ENCODE measurements at places on chromosomes 1 and 21.
A peak's percentile ranks its signal among the peaks of the same experiment; 100 is the strongest.

DNA sequence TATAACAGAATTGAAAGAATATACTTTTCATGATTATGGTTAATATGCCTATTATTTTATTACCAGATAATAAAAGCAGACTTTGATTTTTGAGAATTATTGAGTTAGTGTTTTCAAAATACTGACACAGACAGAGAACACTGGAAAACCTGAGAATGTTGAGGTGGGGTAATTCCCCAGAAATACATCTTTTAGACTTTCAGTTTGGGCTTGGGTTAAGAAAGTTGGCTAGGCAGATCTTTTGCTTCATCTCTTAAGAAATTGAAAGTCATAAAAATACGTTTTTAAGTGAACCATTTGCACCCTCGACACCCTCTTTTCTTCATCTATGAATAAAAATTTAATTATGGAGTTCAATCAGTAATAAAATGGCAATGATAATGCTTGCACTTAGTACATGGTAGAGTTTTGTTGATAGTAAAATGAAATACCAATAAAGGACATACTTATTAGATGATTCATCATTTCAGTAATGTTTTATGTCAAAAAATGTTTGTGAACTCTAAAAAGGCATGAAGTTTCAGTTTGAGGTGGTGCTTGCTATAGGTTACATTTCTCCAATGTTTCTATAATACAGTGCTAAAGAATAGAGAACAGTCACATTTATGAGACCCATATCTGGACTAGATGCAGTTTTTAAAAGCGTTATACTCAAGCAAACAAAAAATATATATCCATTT lies 1.9 kb upstream of the SAMSN1 start:
- no peak for DNase-seq

- no peak for DNase-seq
These were observed 470.9 kb downstream of the TTLL7 start for GRCh38 chr1:83527987-83528386.

DNA sequence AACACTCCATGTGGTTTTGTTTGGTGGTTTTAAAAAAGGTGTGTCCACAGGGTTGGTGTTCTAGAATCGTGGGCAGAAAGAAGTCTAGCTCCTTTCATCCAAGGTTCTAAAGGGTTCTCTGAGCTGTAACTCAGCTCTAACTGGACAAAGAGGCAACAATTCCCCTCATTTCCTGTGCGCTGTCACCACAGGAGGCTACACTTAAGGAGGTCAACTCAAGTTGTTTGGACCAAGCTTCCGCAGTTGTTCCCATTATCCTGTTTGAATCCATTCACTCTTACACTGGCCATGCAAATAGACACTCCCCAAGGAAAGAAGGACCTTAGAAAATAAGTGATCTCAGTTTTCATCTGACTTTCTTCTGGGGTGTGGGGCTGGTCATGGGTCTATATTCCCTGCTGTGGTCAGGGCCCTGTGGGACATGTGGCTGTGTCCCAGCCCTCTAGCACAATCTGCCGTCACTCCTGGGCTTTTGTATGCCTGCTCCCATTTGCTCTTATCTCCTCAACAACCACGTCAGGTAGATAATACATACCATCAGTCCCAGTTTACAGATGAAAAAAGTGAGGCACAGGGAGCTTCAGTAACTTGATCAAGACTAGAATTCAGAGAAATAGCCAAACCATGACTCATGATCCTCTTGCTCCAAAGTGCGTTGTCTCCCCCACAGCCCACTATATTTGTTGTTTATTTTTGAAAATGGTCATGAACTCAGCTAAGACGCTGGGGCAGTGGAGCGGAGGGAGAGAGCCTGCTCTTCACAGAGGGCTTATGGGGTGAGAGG lies 103.6 kb downstream of the RHOU start:
- no peak for DNase-seq

GRCh38 chr1:51622455-51622913 lies 5.6 kb downstream of the OSBPL9 start:
- DNase-seq, result peak; percentile 9

DNA sequence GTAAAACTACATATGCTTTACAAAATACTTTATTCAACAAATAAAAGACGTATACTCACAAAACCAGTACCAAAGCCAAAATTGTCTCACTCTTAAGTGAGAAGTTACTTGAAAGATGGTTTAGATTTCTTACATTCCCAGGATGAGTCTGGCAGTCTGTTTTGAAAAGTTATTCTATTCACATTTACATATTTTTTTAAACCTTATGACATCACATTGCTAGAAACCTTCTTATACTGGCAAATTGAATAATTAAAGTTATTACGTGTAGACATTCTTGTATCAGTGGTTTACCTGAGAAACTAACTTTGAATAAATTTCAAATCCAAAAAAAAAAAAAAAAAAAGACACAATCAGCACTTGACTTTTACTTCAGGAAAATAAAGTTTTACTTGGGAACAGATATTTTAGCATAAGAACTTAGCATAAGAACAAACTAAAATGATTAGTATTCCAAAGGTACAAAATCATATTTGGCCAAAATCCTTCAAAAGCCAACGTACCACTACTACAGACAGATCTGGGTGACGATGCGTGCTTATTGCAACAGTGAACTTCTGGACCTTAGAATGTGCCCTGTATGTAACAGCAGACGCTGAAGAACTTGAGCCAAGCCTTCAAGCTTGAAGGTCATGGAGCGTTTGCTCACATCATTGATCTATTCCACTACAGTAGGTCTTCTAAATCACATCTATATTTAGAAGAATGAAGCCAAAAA lies 2.5 kb downstream of the CDC42BPA start:
- no peak for DNase-seq

- no peak for DNase-seq
These were observed 658.6 kb upstream of the CAMK1G start for GRCh38 chr1:208924928-208925327.

DNA sequence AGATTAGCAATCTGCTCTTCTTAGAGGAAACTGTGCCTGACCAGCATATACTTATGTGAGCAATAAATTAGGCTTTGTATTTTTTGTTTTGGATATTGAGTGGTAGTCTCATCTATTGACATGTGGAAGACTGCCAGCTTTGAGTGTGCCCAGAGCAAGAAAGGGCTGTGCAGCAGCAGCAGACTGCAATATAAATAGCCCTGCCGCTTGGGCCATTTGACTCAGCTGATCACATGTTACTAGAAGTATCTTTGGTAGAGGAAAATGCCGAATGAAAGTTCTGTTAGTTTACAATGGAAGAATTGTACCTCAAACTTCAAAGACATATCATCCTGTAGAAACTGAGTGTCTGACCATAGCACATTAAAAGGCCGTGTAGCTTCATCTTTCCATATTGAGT lies 9.1 kb upstream of the PSMB2 start:
- no peak for DNase-seq
